Caki2 (cell line): ENCODE measurements at places on chromosomes 6 and 20. TPM values are rescaled to one million over a fixed set of nuclear protein-coding genes. Genes with fewer than 3 reads are reported as not detected.

ATP6V1G2 gene
- total RNA-seq: 0.14 and 0.64 TPM in 2 replicates

TBC1D20 gene
- 13.8 and 20.0 TPM in 2 replicates for total RNA-seq

TP53TG5 gene
- not detected in 2 replicates for total RNA-seq

SMAP1 gene
- 9.9 and 14.6 TPM in 2 replicates for total RNA-seq

LPA gene
- not detected in 2 replicates for total RNA-seq

ECT2L gene
- not detected in 2 replicates for total RNA-seq

IMPG1 gene
- not detected in 2 replicates for total RNA-seq

PTCRA gene
- not detected in 2 replicates for total RNA-seq

ZNF334 gene
- total RNA-seq: 0.24 TPM in 1 of 2 replicates, not detected in the other

GRCh38 chr6:125942672-125943527, 13.7 kb upstream of the HINT3 start:
- no peak for DNase-seq

DNA sequence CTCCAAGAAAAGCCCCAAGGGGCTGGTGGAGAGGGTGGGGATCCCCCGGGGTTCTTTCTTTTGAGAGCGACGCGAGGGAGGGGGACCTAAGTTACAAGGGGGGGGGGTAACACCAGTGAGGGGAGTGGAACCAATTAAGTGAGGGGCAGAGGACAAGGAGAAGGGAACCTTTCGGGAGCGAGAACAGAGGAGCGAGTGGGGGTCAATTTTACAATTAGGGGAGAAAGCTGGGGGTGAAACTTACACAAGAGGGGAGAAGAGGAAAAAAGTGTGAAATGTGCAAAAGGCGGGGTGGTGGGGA, 548 bp downstream of the SALL4 start:
- DNase-seq: no peak

DNA sequence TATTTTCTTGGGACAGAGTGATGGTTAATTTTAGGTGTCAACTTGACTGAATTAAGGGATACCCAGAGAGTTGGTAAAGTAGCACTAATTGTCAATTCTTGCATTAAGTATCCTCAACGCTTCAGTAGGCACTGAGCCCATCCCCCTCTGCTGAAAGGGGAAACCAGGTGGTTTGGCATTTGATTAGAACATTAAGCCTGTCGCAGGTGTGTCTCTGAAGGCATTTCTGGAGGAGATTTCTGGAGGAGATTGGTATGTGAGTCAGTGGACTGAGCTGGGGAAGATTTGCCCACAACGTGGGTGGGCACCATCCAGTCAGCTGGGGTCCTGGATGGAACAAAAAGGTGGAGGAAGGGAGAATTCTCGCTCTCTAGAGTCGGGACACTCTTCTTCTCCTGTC, 119.8 kb downstream of the RFX6 start:
- no peak for DNase-seq

DNA sequence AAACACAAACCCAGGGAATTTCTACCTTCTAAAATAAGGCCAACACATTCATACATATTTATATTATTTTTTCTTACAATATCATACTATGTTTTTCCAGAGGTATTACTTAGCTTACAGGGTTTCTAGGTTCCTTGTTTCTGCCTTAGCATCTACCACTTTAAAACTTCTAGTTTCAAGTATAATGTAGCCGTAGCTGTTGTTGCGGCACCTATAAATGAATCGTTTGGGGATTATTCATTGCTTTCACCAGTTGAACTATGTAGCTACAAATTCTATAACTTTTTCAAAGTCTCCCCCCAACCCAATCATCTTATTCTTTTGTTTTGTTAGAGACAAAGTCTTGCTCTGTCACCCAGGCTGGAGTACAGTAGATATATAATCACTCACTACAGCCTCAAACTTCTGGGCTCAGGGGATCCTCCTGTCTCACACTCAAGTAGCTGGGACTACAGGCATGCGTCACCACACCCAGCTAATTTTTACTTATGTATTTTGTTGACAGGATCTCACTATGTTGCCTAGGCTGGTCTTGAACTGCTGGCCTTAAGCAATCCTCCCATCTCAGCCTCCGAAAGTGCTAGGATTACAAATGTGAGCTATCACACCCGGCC, 43.9 kb downstream of the TNFAIP3 start:
- no peak for DNase-seq

DNA sequence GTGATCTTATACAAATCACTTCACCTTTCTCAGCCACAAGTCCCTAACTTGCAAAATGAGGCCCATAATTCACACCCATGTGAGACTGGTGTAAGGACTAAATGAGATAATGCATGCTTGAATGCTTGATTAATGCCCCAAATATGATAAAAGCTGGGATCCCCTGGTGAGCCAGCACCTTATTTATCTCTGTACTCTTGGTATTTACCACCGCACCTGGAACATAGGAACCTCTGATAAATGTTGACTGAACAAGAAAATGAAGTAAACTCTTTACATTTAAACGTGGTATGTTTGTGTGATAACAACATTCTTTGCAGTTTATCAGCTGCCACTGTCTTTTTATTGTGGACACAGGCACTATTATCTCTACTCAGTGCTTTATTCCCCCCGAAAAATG, 2.5 kb upstream of the APOBEC2 start:
- DNase-seq: no peak

- DNase-seq: no peak
Observed at GRCh38 chr6:33578588-33579011, 1.5 kb downstream of the BAK1 start.

DNA sequence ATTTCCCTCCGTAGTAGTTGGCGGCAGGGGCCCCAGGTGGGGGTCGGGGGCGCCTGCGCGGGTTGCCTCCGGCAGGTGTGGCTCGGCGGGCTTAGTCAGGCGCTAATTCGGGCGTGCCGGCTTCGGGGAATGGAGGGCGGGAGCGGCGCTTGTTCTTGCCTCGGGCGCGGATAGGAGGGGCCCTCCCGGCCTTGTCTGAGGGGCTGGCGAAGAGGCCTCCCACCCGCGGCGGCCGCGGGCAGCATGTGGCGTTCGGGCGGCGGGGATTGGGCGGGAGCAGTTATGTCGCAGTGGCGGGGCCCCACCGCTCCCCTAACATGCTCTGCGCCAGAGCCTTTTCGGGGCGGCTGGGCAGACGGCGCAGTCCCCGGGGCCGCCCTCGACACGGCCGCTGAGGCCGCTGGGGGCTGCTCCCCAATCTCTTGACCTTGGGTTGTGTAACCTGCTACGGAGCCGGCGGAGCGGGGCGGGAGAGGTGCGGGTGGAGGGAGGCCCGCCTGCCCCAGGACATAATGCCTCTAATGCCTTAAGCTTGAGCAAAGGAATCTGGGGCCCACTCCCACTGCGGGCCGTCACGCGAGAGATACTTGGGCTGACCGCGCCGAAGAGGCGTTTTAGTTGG, 1.1 kb downstream of the AMD1 start:
- DNase-seq: no peak

GRCh38 chr20:40197691-40198090, 491.3 kb downstream of the MAFB start:
- DNase-seq: no peak

- DNase-seq: no peak
Observed at GRCh38 chr6:156617376-156617775, 159.8 kb upstream of the ARID1B start.

- DNase-seq: no peak
Observed at GRCh38 chr6:170089963-170090362, 200.9 kb downstream of the DLL1 start.

- no peak for DNase-seq
Observed at GRCh38 chr6:89583559-89583958, 55.0 kb downstream of the LYRM2 start.

DNA sequence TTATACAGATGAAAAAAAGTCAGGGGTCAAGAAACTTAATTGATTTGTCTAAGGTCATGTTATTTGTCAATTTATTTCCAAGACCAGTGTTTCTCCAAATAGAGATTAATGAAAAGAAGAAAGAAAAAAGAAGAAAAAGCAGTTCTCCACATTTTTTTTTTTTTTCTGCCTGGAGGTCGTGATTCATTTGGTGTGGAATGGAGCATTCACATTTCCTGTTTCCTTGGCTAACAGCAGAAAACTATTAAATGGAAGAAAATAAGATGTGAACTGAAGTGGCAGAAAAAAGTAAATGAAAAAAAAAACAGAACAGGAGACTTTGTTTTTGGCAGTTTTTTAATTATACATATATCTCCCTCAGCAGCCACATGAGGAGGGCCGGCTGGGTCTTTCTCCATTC, 470.8 kb upstream of the ZNF337 start:
- no peak for DNase-seq

DNA sequence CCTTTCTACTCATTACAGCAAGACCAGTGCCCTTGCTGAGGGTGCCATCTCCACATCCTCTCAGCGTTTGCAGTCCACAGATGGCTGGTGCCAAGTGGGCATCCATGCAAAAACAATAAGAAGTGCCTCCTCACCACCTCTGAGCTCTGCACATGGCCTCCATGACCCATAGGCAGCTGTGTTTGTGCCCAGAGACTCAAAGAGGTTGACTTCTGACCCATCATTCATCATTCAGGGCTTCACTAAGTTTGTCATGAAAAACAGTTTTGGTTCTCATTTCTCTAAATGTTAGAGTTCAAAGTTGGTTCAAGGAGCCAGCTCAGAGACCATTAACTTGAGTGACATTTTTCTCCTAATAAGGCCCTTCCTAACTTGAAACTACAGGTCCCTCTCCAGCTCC, 512.6 kb upstream of the MAP3K7 start:
- no peak for DNase-seq

- no peak for DNase-seq
Observed at GRCh38 chr6:149093643-149094042, 223.9 kb upstream of the TAB2 start.

- no peak for DNase-seq
Observed at GRCh38 chr6:164022632-164023031, 608.1 kb downstream of the QKI start.

DNA sequence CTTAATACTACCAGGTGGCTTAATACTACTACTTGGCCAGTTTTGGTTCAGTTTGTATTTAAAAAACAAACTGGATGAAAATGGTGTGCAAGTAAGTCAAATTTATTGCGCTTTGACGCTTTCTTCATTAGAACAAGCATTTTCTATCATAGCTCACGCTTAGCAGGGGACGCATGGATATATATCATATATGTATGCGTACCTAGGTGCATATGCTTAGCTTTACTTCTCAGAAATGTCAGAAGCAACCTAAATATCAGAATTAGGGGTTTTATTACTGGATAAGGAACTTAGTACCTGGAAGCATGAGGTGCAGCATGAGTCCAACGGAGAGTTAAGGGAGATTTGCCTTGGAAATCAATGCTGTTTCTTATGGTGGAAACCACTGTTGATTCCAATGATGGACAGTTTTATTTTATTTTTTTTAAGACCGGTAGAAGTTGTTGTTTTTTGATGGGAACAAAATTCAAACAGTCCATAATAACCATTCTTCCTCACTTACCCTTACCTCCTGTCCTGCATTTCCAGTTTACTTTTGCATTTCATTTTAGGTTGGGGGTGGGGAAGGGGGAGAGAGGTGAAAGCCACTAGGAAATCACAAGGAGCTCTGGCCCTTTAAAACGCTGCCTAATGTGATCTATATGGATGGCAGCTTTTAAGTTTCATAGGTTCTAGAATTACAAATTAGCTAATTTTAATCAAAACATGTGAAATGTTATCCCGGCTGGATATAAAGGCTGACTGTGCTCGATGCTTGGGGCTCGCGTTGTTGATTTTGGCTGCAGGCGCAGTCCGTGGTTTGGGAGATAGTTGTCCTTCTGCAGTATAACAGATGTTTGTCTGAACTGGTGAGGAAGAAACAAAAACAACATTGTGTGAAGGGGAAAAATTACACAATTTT, 2.1 kb downstream of the SOBP start:
- no peak for DNase-seq

DNA sequence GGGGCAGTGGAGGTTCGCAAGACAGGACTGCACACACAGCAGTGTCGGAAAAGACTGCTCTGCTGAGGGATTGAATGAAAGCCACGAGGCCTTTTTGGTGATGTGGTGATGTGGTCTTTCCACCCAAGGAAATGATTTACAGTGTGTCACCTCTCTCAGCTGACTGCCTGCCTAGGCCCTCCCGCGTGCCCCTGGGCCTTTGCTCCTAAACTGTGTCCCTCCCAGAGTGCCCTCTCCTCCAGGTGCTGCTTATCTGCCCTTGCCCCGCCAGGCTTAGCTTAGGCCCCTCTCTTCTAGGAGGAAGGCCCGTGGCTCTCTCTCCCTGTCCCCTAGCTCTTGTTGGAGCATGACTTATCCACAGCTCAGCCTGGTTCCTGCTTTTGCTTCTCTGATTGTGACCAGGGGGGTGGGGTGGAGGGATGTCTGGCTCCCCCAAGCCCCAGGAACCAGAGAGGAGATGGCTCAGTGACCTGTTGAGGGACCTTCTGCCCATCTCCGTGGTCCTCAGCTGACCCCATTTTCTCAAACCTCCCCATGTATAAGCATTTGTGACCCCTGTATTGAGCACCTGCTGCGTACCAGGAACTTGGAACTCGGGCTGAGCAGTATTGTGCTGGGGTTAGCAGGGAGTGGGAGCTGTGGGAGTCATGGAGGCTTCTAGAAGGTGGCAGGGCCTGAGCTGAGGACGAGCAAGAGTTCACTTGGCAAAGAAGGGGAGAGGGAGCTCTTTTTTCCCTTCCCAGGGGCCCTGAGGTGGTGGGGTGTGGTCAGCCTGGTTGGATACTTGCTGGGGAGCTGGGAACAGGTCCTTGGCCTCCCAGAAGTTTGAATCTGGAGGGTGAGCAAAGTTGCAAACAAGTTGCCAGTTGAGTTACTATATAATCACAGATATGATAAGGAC, 2.2 kb downstream of the SRC start:
- DNase-seq: no peak

DNA sequence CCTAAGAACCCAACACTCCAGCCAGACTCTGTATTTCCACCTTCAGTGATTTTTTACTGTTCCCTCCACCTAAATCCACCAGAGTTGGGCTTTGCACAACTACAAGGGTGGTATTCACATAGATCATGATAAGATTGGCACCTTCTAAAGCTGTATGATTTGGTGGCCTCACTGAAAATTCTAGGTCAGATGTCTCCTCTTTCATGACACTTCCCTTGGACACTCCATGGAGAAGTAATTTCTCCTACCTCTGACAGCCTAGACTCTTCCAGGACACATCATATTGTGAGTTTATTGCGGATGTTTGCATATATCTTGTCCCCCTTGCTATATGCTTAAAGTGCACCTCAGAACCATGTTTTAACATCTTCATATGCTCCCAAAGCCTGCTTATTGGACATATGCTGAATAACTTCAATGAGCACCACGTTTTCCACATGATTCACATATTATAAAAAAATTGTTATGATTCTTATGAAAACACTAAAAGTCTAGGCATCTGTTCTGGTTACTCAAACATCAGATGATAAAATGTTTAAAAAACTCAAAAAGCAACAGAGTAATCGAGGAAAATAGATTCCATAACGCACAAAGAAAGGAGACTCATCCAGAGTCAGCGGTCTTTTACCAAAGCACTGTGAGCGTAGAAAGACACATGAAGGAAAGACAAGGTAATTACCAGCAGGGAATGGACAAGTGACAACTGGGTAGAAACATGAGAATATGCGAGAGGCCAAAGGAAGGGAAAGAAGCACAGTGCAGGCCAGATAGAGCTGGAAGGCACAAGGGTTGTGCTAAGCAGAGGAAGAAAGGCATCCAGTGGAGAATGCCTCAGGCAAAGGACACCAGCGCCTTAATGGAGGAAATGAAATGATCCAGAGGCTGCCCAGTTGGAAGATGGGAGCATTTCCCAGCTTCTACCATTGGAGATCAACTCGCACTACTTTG, 46.5 kb downstream of the KIF16B start:
- no peak for DNase-seq

GRCh38 chr20:41165001-41165882, 27.9 kb downstream of the PLCG1 start:
- no peak for DNase-seq

GRCh38 chr6:112639391-112639831, 292.3 kb downstream of the RFPL4B start:
- DNase-seq: no peak
